ENCODE measurements at places on chromosomes 2 and 18.

GRCh38 chr2:5692561-5693286 lies 540 bp downstream of the SOX11 start:
- DNase-seq = no peak

GRCh38 chr2:74181739-74182138 lies 3.1 kb upstream of the MOB1A start:
- peak; percentile 77 for DNase-seq

GRCh38 chr18:39259736-39260135 lies 1694.1 kb upstream of the CELF4 start:
- DNase-seq = no peak

GRCh38 chr2:120367221-120367620 lies 21.3 kb downstream of the INHBB start:
- DNase-seq = no peak

- DNase-seq = no peak
Measured at GRCh38 chr2:118350621-118351020, 262.4 kb downstream of the INSIG2 start.

DNA sequence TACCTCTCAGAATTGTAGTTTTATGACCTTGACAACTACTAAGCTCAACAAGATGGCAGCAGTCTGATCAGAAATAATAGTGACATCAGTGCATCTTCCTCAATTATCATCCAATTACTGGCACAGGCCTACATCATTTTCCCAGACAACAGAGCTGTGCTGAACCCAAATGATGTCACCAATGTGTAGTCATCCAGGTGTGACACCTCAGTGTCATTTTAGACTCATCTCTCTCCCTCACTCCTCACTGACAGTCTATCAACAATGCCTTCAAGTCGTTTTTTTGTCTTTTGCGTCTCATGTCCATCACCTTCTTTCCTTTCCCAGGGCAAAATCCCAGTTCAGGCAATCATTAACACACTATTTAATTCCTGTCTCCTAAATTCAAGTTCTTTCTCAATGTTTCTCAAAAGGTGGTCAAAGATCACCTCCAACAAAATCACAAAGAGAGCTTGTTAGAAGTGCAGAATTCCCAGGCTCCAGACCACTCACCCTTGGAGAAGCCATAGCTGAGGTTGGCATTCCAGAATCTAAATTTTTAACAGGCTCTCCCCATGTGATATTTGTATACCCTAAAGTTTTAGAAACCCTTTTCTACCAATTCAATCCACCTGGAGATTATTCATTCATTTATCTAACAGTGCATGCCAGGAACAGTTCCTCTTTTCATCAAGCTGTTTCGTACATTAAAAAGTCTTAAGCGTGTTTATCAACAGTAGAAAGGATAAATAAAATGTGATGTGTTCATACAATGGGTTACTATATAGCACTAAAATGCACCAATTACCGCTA lies 125.3 kb upstream of the KLF7 start:
- no peak for DNase-seq

DNA sequence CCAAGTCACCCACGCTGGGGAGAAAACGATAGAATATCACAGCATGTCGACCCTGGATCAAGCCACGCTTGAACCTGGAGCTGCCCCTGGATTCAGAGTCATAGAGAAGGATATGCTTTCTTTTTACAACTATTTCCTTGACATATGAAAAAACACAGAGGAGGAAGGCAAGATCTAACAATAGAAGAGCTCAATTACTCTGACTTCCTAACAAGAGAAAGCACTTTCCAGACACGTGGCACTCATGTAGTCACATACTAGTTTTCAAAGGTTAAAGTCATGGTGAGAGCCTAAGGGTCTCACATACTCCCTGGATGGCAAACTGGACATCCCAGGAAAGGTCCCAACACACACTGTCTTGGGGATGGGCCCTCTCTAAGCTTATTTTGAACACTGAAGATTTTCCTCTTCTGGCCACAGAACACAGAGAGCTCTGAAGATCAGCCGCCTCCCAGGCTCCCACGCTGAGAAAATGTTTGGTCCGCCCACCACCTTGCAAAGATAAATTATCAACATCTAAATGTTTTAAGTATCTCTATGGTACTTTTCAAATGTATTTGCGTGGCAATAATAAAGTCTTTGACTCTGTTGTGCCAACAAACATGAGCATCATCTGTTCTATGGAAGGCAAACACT lies 4.9 kb downstream of the PXDN start:
- peak; percentile 5 for DNase-seq

GRCh38 chr2:84902526-84902925 lies 2.9 kb upstream of the TMSB10 start:
- no peak for DNase-seq

DNA sequence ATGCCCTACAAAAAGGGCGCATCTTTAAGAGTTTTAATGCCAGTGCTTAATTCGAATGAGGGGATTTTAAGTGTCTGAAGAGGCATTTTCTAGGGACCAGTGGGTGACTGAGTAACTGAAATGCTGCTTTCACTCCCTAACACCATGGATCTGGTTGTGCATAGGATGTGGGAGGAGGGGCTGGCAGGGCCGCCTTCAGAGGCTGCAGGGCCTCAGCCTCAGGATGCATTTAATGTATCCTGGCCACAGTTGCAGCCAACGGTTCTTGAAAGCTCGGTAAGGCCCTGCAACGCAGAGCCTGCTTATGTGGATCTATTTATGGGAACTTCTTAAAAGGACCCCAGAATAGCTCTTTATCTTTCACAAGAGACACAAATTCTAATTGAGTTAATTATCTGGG lies 25.8 kb upstream of the IL18RAP start:
- DNase-seq = no peak

DNA sequence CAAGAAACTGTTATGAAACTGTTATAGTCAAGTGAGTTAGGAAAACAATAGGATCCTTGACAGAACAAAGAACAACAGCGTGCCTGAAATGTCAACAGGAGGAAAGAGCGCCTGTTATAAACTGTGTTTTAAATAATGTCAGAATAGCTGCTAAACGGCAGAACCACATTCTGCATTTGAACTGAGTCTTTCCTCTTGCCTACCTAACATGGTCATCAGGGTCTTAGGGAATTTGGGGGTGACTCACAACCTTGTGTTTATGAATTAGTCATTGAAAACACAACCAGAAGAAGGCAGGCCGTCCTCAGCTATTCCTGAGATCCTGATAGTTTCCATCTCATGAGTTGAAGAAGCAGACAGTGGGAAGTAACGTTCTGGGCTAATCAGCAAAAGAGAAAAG lies 222.0 kb upstream of the FN1 start:
- DNase-seq = no peak

DNA sequence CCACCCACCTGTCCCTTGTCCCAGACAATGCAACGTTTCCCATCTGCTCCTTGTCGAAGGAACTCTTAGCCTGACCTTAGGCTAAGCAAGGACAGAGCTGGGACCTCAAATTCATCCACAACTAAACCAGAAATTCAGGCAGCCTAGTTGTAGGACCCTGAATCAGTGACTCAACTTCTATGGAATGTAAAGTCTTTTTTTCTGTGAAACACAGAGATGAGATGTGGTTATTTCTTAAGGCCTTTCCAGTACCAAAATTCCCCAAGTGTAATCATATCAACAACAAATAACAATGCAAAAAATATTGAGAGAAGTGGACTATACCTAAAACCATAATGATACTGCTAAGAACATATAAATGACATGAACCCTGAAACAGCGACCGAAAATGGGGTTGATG lies 46.7 kb downstream of the EN1 start:
- no peak for DNase-seq
